Activated CD4-positive, alpha-beta T cell treated with anti-CD3 and anti-CD28 coated beads, Interleukin-2, amount 10 ng/mL, durations not matched to agents 24 days and 14 days (primary cell): ENCODE measurements at places on chromosomes 4 and X.

GRCh38 chr4:141497627-141498026 is 138.8 kb upstream of the IL15 start:
- H3K27me3 ChIP-seq = no peaks in the 10 kb centered on the region
- H3K4me3 ChIP-seq = no peak overlapping the region
- H3K27ac ChIP-seq = no peak overlapping the region

DNA sequence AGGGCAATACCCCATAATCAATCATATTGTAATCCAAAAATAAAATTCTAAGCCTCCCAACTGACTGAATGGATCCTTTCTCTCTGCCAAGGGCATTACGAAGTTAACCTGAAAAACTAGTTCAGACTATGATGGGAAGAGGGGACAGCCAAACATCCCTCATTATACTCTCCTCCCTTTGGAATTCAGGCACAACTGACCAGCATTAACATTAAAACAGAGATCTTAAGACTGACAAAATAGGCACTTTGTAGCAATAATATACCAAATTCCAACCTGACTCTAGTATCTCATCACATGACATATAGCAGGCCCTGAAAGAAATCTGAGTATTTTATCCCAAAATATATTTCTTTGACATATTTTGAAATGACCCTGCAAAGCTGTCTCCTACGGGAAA is 55.0 kb upstream of the SPP1 start:
- no peak overlapping the region for H3K27ac ChIP-seq
- H3K4me3 ChIP-seq = no peak overlapping the region
- H3K4me1 ChIP-seq = no peaks in the 10 kb centered on the region
- no peaks in the 10 kb centered on the region for H3K36me3 ChIP-seq
- no peak for DNase-seq
- peaks cover 3% of the 10 kb centered on the region for H3K27me3 ChIP-seq

GRCh38 chr4:24856586-24856985 is 56.3 kb downstream of the CCDC149 start:
- H3K4me1 ChIP-seq = no peaks in the 10 kb centered on the region
- H3K27me3 ChIP-seq = no peaks in the 10 kb centered on the region
- DNase-seq = no peak
- H3K4me3 ChIP-seq = no peak overlapping the region
- no peak overlapping the region for H3K27ac ChIP-seq
- no peaks in the 10 kb centered on the region for H3K36me3 ChIP-seq

GRCh38 chr4:14812101-14812500 is 190.2 kb upstream of the CPEB2 start:
- H3K4me3 ChIP-seq = no peak overlapping the region
- H3K27me3 ChIP-seq = no peaks in the 10 kb centered on the region
- no peaks in the 10 kb centered on the region for H3K4me1 ChIP-seq

GRCh38 chrX:12327836-12328235 is 189.6 kb downstream of the FRMPD4 start:
- no peak for DNase-seq
- H3K4me1 ChIP-seq = no peaks in the 10 kb centered on the region
- no peak overlapping the region for H3K4me3 ChIP-seq
- H3K27ac ChIP-seq = no peak overlapping the region
- H3K36me3 ChIP-seq = no peaks in the 10 kb centered on the region
